ENCODE measurements at places on chromosomes 1 and 21.
A peak's percentile ranks its signal among the peaks of the same experiment; 100 is the strongest.

GRCh38 chr1:216723274-216723780, at the start of gene ESRRG:
TSS of gene ESRRG (minus strand) at chr1:216723429. CDS start at chr1:216723299, 130 bp downstream.
- peak; percentile 2 for DNase-seq

GRCh38 chr1:231395998-231396390, 26.1 kb downstream of the EGLN1 start:
- no peak for DNase-seq

DNA sequence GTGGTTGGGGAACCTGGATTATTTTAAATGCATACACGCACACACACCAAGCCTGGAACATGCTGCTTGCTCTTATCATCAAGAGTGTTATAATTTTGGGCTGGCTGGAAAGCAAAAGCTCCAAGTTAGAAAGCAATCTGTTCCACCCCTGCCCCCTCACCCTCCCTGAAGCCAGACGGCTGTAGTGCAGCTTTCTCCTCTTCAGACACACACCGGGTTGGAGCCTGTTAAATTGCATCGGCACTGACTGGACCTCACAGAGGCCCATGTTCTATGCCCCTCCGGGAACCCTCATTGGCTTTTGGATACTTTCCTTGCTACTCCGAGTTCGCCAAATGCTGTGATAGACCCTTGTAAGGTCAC, 90.6 kb upstream of the KCNJ15 start:
- no peak for DNase-seq

DNA sequence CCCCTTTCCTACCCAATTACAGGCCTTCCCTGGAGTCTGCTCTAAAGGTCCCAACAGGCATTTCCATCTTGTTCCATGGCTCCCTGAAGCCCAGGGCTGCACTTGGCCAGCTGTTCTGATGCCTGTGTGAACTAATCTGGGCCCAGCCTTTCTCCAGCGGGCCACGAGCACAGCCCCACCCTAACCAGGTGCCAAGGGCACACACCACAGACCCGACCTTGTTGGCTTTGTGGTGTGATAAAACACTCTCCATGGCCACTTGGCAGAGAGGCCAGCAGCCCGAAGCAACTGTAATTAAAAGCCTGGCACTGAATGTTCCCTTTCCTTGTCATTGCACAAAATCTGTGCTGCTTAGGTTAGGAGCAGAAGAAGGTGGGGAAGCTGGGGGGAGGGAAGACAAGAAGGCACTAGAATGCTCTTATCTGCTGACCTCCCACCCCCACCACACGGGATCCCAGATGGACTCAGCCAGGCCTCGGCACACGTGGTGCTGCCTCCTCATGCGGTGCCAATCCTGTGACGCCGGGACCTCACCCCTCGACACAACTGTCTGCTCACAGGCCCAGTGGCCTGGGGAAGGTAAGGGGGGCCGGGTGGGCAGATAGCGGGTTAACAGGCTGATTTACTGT, 9.9 kb downstream of the HCRTR1 start:
- no peak for DNase-seq

DNA sequence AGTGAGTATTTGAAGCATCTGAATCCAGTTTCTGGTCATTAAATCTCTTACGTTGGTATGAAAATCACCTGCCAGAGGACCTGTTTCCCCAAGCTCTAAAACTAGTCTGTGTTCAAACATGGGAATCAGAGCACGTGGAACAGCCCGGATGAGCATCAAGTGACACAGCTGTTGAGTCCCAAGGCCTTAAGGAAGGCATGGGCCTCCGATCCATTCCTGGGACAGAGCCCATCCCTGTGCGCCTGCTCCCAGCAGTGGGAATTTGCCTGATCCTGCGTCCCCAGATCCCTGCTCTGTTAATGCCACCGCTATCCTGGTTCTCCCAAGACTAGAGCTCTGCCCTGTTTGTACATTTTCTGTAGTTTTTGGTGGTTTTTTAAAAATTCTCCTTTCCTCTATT, 68.4 kb upstream of the FBXO28 start:
- no peak for DNase-seq

GRCh38 chr21:17461582-17461981, 51.3 kb upstream of the CXADR start:
- no peak for DNase-seq

All from GM03348 (cell line).